Osteoblast (primary cell): ENCODE measurements at places on chromosomes 3 and 15. TPM values are rescaled to one million over a fixed set of nuclear protein-coding genes. Genes with fewer than 3 reads are reported as not detected.

DNA sequence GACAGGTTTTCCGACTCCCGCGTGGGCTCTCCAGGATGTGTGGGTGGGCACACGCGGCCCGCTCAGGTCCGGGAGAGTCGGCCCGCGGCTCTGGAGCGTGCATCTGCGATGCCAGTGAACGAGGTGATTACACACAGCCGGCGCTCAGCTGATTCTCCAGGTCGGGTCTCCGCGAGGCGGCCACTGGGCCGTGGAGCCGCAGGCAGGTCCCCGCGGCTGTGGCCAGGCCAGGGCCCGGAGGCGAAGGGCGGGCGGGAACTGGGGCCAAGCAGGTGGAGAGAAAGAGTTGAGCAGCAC, 13.2 kb downstream of the PAK6 start:
- H3K27ac ChIP-seq, result no peak overlapping the region
- no peak overlapping the region for H3K4me3 ChIP-seq
- no peaks in the 10 kb centered on the region for H3K36me3 ChIP-seq
- peaks cover 4% of the 10 kb centered on the region for H3K4me1 ChIP-seq

MAGI1 gene
- 61.0 and 66.6 TPM in 2 replicates for total RNA-seq

DNA sequence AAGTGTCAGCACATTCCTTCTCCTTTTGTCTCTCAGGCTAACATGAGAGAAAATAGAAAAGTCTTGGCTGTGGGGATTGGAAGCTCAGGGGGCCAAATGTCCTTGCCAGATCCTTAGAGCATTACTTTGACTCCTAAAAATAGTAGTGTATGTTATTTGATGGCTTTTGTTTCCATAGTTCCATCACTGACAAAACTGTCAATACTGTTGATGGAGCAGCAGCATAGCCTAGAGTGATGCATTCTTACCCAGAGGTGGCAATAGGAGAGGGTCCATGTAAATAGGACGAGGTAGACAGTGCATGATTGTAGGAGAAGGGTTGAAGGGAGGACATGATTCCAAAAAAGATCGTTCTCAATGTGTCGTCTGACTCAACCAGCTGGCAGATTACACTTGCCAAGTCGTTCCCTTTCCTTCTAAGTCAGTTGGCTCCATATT, 282.7 kb upstream of the TPRG1 start:
- no peak for DNase-seq
- peaks cover 11% of the 10 kb centered on the region for H3K4me1 ChIP-seq
- no peak overlapping the region for H3K4me3 ChIP-seq
- no peaks in the 10 kb centered on the region for H3K36me3 ChIP-seq
- no peak overlapping the region for H3K27ac ChIP-seq

- no peaks in the 10 kb centered on the region for H3K36me3 ChIP-seq
- H3K4me1 ChIP-seq, result no peaks in the 10 kb centered on the region
- no peak overlapping the region for H3K4me3 ChIP-seq
- peaks cover 6% of the 10 kb centered on the region for H3K27me3 ChIP-seq
Measured at GRCh38 chr15:99051308-99051707, 43.7 kb upstream of the PGPEP1L start.

- no peaks in the 10 kb centered on the region for H3K36me3 ChIP-seq
- no peak overlapping the region for H3K4me3 ChIP-seq
- H3K4me1 ChIP-seq, result no peaks in the 10 kb centered on the region
- no peak for DNase-seq
- no peak overlapping the region for H3K27ac ChIP-seq
- H3K27me3 ChIP-seq, result no peaks in the 10 kb centered on the region
Measured at GRCh38 chr3:133717424-133717823, 28.8 kb upstream of the TF start.

DNA sequence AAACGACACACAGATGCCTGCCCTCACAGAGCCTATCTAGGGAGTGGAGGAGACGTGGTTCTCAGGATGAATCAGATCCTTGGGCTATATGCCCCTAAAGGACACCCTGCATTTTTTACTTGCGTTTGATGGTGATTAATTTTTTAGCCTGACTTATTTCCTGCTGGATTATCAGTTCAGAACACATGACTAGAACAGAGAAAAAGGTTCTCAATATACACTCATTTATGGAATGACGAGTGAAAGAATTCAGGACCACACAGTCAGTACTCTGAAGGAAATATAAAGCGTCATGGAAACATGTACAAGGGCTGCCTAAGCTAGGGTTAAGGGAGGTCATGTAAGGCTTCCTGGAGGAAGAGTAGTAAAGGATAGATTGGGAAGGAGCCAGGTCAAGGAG, 121.8 kb downstream of the SSR3 start:
- peak overlapping the region; percentile 25 for H3K27ac ChIP-seq
- DNase-seq, result no peak
- H3K4me1 ChIP-seq, result peaks cover 7% of the 10 kb centered on the region

ACVR2B gene
- total RNA-seq, result 2.9 and 3.6 TPM in 2 replicates

GRCh38 chr3:129575997-129576384, 30.5 kb downstream of the PLXND1 start:
- no peak overlapping the region for H3K4me3 ChIP-seq
- no peak overlapping the region for H3K27ac ChIP-seq
- peaks cover 69% of the 10 kb centered on the region for H3K36me3 ChIP-seq
- H3K27me3 ChIP-seq, result no peaks in the 10 kb centered on the region
- H3K4me1 ChIP-seq, result no peaks in the 10 kb centered on the region
- no peak for DNase-seq

CILP gene
- total RNA-seq, result under 0.01 TPM in 2 replicates

IMPG2 gene
- total RNA-seq, result 0.29 and 0.36 TPM in 2 replicates

DNA sequence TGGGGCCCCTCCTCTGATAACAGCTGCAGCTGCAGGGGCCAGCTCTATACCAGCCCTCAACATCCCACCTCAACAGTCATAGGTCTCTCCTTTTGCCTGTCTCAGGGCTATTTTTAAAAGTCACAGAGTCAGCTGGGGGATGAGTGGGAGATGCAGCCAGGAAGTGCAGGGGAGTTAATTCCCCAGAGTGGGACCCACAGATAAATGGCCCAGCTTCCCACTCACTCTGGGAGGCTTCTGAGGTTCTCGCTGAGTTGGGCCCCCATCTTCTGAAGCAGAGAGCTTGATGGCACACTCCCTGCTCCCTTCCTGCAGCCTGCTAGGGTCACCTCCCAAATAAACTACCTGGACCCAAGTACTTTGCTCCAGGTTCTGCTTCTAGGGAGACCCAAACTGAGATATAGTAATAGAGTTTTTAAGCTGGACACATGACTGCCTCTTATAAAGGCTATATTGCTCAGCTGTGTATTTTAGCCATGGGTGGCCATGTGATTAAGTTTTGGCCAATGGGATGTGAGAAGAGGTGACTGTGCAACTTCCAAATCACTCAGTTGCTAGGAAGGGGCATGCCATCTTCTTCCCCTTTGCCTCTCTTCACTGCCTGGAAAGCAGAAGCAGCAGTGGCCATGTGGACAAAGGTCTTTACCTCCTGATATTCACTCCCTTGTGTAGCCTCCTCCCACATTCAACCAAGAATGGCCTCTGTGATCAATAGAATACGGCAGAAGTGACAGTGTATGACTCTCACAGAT, 15.5 kb upstream of the VIPR1 start:
- H3K4me3 ChIP-seq, result no peak overlapping the region
- no peak overlapping the region for H3K27ac ChIP-seq
- no peaks in the 10 kb centered on the region for H3K4me1 ChIP-seq

DNA sequence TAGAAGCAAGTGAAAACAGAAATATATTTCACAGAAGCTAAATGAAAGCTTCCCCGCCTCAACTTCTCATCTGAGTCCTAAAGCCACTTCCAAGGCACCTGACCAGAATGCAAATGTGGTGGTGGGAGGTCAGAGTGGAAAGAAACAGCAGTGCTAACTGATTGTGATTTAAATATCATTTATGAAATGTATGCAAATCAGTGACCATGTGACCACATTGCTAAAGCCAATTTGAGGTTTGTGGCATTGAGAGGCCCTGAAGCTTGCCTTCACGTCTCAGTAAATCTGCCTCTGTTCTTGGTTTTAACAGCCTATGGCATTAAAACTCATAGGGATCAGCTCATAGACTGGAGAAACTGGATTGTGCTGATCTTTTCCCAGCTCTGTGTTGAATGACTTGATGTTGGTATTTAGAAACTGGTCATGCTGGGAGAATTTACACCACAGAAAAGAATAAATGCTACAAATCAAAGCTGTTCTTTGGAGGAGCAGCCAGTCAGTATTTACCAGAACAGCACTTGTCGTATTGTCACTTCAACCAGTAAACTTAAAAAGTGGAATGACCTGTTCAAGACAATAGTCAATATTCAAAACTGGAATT, 481.4 kb upstream of the ALCAM start:
- peaks cover 25% of the 10 kb centered on the region for H3K4me1 ChIP-seq
- no peak overlapping the region for H3K4me3 ChIP-seq
- no peak for DNase-seq
- H3K27me3 ChIP-seq, result no peaks in the 10 kb centered on the region
- H3K27ac ChIP-seq, result peak overlapping the region; percentile 13
- no peaks in the 10 kb centered on the region for H3K36me3 ChIP-seq

DNA sequence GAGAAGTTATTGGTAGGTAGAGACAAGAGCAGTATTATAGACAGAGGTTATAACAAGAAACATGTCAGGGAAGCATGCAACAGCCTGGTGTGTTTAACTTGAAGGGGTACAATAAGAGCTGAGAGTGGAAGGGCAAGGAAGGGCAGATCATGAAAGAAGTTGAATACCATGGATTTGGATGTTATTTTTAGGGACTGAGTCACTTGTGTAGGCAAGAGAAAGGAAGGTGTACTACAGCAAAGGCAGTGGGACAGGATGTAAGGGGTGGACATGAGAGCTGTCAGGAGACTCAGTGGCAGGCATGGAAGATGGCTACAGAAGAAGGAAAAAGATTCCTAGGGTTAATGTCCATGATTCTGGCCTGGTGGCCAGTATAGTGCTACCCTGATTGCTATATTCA, 66.4 kb downstream of the TFG start:
- peaks cover 30% of the 10 kb centered on the region for H3K4me1 ChIP-seq
- H3K4me3 ChIP-seq, result no peak overlapping the region
- no peak for DNase-seq
- no peaks in the 10 kb centered on the region for H3K27me3 ChIP-seq
- H3K27ac ChIP-seq, result no peak overlapping the region
- H3K36me3 ChIP-seq, result peaks cover 53% of the 10 kb centered on the region

RTP1 gene
- not detected in 2 replicates for total RNA-seq

- no peak overlapping the region for H3K27ac ChIP-seq
- H3K4me1 ChIP-seq, result no peaks in the 10 kb centered on the region
- no peaks in the 10 kb centered on the region for H3K27me3 ChIP-seq
- no peak overlapping the region for H3K4me3 ChIP-seq
- H3K36me3 ChIP-seq, result no peaks in the 10 kb centered on the region
- no peak for DNase-seq
Measured at GRCh38 chr3:163622384-163622783, 1455.9 kb downstream of the SI start.

GRCh38 chr15:51094606-51095569, at the start of gene TNFAIP8L3:
Gene TNFAIP8L3 (minus strand): TSS chr15:51094906. CDS start chr15:51094595, 311 bp downstream.
- peaks cover 21% of the 10 kb centered on the region for H3K27me3 ChIP-seq
- H3K4me3 ChIP-seq, result peak within 1 kb of the TSS; percentile 73
- DNase-seq, result peak; percentile 91
- H3K27ac ChIP-seq, result no peak within 1 kb of the TSS

GRCh38 chr15:91484141-91484540, 369.4 kb upstream of the SLCO3A1 start:
- H3K4me1 ChIP-seq, result no peaks in the 10 kb centered on the region
- no peaks in the 10 kb centered on the region for H3K36me3 ChIP-seq
- H3K27me3 ChIP-seq, result no peaks in the 10 kb centered on the region
- DNase-seq, result no peak

- peaks cover 33% of the 10 kb centered on the region for H3K4me1 ChIP-seq
- no peaks in the 10 kb centered on the region for H3K36me3 ChIP-seq
- H3K27ac ChIP-seq, result peak overlapping the region; percentile 84
Measured at GRCh38 chr3:115245438-115245837, 98.3 kb upstream of the ZBTB20 start.

FBXW12 gene
- total RNA-seq, result not detected in 2 replicates
